A172 (cell line): ENCODE measurements at places on chromosomes 1 and 21.

DNA sequence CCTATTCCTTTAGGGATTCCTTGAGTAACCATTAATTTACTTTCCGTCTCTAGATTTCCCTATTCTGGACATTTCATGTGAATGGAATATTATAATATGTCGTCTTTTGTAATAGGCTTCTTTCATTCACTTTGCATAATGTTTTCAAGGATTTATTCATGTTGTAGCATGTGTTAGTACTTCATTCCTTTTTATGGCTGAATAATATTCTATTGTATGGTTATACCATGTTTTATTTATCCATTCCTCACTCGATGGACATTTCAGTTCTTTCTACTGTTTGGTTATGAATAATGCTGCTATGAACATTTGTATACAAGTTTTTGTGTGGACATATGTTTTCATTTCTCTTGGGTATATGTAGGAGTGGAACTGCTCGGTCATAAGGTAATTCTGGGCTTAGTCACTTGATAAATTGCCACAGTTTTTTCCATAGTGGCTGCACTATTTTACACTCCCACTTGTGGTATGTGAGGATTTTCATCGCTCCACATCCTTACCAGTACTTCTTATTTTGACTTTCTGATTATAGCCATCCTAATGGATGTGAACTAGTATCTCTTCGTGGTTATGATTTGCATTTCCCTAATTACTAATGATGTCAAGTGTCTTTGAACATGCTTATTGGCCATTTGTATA lies 17.7 kb downstream of the PPP2R5A start:
- DNase-seq, result no peak

DNA sequence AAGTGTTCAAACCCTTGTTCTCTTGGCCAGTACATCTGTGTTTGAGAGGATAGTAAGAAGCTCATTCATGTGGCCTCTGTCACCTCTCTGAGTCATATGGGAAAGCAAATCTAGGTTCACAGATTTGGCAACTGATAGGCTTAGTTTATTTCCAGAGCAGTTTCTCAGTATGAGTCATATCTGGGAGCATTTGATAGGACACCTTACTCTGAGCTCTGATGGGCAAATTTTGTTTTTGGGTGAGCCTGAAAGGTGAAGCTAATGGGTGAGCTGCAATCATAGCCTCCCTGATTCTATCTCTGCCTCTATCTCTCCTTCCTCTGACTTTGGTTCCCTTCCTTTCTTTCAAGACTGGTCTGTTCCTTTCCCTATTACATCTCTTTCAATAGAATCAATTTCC lies 134.4 kb downstream of the S1PR1 start:
- DNase-seq, result peak; percentile 86

- DNase-seq, result no peak
Measured at GRCh38 chr1:244710474-244711062, 57.6 kb downstream of the DESI2 start.

GRCh38 chr1:235045921-235046601 lies 82.6 kb downstream of the TOMM20 start:
- DNase-seq, result no peak

GRCh38 chr1:154342836-154343472 lies 17.6 kb downstream of the ATP8B2 start:
- no peak for DNase-seq

- peak; percentile 33 for DNase-seq
Measured at GRCh38 chr1:206505702-206506355, 1.5 kb upstream of the RASSF5 start.

DNA sequence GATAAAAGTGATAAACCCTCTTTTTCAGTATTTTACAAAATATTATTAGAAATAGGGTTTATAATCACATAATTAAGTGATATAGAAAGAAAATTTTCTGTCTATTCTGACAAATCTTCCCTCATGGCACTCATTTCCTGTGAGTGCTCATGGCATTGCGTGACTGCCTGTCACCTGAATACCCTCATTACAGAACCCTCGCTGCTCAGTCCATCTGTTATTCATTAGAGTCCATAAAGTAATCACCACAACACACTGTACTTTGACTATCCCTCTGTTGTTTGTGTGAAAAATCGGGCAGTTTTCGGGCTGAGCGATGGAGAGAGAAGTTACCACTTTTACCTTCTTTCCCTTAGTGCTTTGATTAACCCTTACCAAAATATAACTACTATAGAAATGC lies 100.4 kb upstream of the BRINP3 start:
- no peak for DNase-seq

- DNase-seq, result no peak
Measured at GRCh38 chr1:167777269-167777650, 55.5 kb downstream of the MPZL1 start.

GRCh38 chr21:46550116-46550941 lies 54.6 kb downstream of the S100B start:
- DNase-seq, result no peak

- no peak for DNase-seq
Measured at GRCh38 chr1:151807766-151808165, 2.5 kb upstream of the LINGO4 start.

DNA sequence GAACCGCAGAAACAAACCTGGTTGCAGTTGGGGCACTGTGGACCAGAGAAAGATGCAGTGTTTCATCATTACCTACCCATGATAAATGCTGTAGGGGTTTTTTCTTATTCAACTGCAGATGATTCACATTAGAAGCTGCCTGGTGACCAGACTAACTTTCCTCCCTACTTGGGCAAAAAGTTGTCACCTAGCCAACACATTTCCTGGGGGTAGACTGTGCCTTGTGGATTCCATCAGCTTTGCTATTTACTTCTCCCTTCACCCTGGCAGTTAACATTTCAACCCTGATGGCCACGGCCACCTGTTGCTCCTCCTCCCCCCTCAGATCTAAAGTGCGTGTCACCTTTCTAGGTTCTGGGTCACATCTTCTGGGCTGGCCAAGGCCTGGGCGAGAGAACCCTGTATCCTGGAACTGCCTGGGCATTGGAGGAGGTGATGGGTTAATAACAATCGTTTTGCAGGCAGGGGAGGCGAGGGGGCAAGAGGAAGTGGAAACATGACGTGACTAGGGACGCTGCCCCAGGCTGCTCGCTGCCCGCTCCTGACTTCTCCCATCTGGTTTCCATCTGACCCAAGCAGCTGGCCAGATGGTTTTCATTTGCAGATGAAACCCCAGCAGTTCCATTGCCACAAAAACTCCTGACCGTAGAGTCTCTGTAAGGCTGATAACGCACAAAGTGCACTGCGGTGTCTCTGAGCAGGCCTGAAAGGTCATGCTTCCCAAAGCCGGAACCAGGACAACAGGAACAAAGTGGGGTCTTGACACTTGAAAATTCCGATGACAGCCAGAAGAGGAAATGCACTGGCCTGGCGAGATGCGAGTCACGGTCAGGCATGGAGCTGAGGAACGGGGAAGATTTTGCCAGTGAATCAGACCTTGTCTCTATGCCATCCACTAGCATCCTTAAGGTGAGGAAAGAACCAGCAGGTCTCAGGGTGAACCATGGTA lies 36.6 kb downstream of the CAPZB start:
- peak; percentile 78 for DNase-seq

GRCh38 chr1:69846267-69846666 lies 278.5 kb downstream of the LRRC7 start:
- DNase-seq, result no peak

GRCh38 chr1:226209307-226210059 lies 14.0 kb upstream of the MIXL1 start:
- DNase-seq, result no peak

DNA sequence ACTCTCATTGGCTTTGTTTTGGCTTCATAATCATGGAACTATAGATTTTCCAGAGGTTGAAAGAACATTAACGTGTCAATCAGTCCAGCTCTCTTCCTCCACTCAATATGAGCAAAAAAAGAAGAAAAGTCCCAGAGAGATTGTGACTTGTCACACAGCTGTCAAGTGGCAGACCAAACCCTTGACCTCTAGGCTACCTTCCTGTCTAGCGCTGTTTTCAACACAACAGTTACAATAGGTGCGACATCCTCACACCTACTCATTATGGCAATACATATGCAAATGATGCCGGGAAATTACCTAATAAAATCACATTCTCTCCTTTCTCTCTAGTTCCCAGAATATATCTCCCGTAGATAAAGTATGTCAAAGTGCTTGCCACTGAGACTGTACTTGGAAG lies 1.1 kb downstream of the WARS2 start:
- DNase-seq, result no peak

DNA sequence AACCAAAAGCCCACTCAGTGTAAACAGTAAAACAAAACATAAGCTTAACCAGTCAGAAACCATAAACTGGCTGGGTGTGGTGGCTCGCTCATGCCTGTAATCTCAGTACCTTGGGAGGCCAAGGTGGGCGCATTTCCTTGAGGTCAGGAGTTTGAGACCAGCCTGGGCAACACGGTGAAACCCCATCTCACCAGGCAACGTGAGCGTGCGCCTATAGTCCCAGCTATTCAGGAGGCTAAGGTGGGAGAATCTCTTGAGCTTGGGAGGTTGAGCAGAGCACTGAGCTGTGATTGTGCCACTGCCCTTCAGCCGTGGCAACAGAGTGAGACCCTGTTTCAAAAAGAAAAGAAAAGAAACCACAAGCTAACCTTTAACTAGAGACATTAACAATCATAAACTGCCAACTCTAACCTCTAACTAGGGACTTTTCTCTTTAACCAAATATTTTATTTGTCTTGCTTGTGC lies 13.1 kb upstream of the PRRC2C start:
- no peak for DNase-seq

DNA sequence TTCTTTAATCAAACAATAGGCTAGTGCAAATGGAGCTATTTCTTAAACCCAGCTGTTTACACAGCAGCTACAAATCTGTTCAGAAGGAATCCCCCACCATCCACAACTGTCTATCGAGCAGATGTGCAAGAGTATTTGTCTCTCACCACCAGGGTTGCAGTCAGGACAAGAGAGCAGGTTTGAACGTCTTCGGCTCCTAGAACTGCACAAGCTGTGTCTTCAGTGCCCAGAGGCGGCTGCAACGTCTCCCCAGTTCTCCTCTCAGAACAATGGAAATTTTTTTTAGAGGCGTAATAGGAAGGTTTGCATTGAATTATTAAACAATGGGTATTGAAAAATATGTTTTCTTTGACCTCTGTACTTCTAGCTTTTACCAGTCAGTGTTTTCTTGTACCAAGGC lies 7.3 kb downstream of the OVAAL start:
- DNase-seq, result no peak

DNA sequence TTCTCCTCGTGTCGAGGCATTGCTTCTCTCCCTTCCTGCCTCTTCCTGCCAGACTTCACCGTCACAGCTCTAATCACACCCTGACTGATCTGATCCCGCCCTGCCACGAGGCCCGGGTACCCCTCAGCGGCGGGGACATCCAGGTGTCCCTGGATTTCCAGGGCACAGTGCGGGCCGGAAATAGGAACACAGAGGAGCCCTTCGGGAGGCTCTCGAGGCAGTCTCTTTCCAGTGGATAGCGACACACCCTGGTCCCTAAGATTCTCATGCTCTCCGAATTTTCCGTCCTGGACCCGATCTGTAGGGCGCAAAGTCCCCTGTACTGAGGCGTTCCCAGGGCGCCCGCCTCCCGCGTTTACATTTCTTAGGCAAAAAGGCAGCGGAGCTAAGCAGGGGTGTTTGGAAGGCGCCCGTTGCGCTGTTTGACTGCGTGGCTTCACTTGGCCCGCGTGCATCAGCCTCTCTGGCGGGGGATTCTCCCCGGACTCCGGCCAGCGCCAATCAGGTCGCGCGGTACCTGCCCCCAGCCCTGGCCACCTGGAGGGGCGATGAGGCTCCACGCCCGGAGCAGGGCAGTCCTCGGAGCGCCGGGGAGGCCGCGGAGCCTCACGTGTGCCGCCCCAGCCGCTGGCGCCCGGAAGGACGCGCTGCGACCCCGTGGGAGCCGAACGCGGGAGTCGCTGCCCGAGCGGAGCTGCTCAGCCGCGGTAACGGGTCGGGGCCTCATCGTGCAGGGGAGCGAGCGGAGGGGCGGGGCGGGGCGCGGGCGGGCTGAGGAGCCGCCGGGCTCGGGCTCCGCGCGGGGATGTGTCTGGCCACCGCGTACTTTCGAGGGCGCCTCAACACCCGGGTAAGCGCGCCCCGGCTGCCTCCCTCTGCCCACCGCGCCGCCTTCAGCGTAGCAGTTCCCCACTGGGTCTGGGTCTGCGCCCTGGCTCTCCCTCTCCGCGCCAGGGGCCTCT lies at the start of gene FAM163A:
Gene FAM163A (plus strand): TSS at position 575 of the 962 bp plus-strand sequence. CDS start 69,807 bp downstream, outside the sequence.
- no peak for DNase-seq

DNA sequence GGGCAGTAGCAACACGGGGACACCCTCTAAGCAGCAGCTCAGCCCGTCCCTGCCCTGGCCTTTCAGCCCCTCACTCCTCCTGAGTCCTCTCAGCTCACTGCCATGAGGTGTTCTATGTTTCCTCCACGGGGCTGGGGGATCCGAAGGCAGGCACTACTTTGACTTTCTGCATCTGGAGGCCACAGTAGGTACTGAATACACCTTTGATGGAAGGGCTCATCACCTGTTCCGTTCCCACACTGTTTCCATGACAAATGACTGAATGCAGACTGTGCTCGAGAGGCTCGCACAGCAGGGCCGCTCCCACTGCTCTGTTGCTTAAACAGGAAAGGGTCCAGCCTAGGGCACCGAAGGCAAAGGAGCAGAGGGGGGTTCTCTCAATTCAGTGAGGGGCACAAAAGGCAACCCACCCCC lies 77.6 kb upstream of the DNAH14 start:
- no peak for DNase-seq

DNA sequence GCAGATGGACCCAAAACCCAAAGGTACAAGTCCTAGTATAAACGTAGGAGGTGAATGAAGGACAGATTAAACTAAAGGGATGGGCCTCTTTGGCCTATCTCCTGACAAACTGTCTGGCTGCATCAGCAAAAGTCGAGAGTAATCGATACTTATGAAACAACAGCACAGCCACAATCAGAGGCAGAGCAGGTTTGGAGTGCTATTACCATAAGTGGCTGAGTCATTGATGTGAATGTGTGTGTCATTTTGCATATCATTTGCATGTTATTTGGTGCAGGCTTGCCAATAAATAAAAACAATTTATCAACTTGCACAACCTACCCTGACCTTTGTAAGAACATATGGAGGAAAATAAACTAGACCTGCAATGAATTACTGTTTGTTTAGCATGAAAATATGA lies 283.1 kb downstream of the NUF2 start:
- DNase-seq, result no peak

DNA sequence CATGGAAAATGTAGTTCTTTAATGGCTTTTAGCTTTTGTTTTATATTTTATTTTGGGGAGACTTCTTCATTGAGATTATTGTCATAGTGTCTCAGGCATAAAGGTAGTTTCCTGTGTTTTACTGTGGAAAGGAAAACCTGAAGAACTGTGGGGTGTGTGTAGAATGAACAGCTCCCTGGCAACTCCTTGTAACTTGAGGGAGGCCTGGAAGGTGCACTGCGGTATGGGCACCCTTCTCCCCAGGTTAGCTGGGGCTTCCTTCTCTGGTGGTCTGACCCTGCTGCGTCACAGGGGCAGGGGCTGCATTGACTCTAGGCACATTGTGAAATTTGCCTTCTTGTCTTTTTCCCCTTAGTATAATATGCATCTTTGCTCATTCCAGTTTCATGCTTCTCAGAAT lies 1.7 kb downstream of the ATP1B1 start:
- no peak for DNase-seq

DNA sequence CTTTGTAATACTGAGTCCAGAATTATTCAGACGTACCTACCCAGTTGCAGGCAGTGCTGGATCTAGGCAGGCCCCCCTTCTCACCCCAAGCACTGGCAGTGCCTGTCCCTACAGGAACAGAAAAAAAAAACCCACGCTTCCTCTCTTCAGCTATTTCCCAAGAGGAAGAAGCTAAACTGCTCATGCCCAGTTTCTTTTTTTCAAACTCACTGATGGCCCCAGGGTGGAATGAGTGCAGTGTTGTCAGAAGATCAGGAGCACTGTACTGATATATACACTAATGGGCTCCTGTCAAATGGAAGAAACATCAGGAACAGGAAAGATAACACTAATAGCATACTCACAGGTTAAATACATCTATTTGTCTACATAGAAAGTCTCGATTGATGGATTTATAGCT lies 28.2 kb upstream of the DOCK7 start:
- DNase-seq, result no peak
